ENCODE measurements at places on chromosomes 4 and X.

GRCh38 chrX:73922856-73923455 lies 360.0 kb downstream of the CHIC1 start:
- no peak for DNase-seq

- no peak for DNase-seq
Measured at GRCh38 chrX:2595258-2595657, 94.5 kb upstream of the DHRSX start.

GRCh38 chrX:13863324-13863723 lies 46.4 kb upstream of the GPM6B start:
- no peak for DNase-seq

- no peak for DNase-seq
Measured at GRCh38 chr4:7067126-7067451, 775 bp downstream of the GRPEL1 start.

GRCh38 chr4:187294861-187295260 lies 571.2 kb upstream of the FAT1 start:
- DNase-seq: no peak

DNA sequence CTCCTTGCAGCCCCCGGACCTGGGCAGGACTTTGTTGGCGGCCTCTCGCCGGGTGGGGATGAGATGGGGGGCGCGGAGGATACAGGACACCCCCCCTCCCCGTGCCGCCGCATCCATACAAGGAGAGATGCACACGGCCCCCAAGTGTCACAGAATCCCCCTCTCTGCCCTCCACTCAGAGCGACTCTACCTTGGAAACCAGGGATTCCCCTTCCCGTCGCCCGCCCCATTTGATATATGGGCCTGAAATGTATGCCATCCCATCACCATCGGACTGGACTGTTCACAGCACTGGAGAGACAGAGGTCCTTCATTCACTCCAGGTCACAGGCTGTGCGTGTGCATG lies 426 bp downstream of the PORCN start:
- no peak for DNase-seq

DNA sequence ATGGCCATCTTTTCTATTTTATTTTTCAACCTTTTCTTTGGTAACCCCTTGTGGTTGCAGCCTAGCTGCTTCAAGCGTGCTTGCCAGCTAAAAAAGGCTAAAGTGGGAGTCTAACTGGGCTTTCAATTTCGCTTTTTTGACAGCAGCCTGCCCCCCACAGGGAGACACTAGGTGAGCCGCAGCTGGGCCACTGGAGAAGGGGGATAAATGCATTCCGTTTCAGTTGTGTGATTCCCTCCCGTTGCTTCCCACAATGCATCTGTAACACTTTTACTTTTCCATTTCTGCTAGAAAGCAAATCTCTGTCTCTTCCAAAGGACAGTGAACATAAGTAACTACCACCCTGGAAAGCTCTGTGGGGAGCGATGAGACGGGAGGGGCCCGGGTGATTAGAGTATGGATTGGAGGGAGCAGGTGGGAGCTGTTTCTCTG lies 86.3 kb upstream of the RAPGEF2 start:
- DNase-seq: no peak

DNA sequence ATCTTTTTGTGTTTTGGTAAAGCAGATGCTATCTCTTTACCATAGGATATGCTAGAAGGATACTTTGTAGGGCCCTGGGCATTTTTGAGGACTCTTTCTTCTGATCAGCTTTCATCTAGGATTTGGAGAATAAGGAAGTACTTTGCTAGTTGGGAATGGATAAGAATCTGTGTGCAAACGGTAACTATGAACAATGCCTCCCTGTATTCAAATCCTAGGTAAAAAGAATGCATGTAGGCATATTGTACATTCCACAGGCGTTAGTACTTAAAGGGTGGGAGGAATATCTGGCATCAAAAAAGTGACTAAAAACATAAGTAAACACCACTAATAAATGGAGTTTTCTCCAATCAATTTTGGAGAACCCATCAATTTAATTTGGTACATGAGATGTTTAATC lies 59.7 kb downstream of the SH3BGRL start:
- DNase-seq: no peak

- DNase-seq: no peak
Measured at GRCh38 chr4:64251781-64252180, 157.5 kb downstream of the TECRL start.

- DNase-seq: no peak
Measured at GRCh38 chr4:159669094-159669493, 566.2 kb downstream of the RAPGEF2 start.

GRCh38 chrX:19911784-19912183 lies 24.4 kb upstream of the SH3KBP1 start:
- DNase-seq: no peak

DNA sequence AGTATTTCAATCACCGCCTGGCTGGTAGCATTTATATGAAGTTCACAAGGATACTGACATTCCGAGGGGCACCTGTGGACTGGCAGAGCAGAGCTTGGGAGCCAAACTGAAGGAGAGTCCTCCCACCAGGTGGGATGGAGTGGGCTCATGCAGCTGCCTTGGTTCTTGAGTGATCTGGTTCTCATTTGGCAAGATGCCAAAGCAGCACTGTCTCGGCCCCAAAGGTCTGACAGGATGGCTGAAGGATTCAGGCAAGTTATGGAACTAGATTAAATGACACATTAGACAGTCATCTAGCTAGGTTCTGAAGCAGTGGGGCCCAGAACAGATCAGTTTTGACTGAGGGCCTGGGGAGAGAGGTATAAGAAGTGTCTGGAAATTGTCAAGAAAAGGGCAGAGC lies 3.2 kb downstream of the FGF16 start:
- DNase-seq: no peak

DNA sequence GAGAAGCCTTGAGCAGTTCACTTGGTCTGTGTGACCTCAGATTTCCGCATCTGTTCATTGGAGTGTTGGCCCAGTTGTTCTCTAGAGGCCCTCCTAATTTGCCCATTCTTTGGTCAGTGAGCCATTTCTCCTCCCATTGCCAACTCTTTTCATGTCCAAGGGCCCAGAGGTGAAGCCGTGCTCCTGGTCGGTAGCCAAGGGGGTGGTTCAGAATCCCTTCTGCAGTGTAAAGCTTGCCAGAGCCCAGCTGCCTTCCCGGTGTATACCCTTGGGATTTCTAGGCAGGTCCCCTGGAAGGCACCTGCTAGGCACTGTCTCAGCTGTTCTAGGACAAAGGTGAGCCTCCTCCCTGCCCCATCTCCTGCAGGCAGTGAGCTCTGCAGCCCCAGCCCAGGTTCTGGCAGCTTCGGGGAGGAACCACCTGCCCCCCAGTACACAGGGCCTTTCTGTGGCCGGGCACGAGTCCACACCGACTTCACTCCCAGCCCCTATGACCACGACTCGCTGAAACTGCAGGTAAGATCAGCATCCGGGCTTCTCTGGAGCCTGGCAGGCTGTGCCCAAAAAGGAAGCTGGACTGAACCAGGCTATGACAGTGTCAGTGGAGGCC lies 12.3 kb downstream of the SASH3 start:
- no peak for DNase-seq

DNA sequence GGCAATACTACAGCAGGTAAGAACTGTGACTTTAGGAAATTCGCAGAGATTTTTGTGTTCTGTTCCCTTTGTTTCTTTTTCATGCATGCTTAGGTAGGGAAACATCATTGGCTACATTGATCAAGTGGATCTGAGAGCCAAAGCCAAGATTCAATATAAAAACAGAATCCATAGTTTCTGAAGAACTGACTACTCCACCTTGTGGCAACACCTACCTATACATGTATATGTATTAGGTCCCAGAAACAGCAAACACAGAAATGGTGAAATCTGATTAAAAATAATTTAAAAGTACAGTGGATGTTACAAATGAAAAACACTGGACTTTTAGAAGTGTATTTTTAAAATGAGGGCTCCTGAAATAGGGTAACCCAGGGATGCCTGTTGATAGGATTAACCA lies 322.6 kb upstream of the MAOA start:
- no peak for DNase-seq

DNA sequence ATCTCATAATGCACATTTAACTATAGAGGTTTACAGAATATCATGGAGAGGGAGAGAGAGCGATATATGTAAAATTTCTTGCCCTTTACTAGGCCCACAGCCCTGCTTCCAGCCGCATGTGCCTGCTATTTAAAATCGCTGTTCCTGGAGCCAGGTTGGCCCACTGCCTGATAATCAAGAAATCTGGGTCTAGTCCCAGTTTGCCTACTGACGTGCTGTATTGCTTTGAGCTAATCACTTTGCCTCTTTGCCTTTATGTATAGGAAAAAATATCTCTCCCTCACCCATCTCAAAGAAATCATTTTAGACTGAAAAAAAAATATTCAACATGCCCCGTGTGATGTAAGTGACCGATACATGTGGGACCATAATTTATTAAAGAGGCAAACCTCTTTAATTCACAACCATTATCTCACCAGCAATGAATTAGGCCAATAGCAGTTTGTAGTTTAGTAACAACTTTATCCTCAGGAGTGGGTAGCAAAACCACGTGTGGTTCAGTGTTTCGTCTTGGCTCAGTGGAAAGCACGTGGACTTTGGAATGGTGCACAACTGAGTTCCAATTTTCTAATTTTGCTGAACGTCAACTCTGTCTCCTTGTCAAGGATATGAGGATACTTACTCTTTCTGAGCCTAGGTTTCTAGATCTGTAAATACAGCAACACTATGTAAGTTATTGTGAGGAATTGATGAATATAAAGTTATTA lies 62.6 kb downstream of the GRXCR1 start:
- no peak for DNase-seq

DNA sequence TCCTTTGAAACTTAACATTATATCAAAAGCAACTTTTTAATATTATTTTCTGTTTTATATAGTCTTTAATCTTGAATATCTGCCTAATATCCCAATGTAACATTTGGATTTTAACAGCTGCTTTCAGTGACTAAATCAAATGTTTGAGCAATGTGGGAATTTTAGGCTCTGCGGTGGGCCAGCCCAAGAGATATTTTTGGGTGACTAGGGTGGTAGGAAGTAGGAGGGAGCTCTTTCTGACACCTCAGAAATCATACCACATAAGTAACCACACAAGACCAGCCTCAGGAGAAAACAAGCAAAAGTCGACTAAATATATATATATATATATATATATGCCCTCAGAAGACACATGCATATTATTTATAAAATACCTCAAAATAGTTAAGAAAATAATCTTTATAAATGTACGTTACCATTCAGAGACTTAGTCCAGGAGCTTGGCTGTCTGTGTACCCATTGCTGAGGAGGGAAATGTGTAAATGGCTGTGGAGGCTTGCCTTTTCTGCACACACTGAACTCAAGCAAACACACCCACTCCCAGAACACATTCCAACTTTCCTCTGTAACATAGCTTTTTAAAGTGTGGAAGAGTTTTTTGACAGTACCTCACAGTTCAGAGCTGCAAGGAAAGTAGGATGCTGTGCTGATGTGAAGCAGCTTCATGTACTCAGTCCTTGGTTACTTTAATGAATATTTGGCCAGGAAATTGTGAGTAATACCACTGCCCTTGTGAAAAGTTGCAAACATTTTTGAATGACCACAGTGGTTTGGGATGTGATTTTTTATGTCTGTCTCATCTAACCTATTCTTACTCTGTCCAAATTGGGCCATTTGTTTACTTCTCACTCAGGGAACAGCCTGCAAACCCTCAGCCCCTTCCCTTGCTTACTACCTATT lies at the start of gene RTL3:
RTL3 (minus strand) TSS at position 484 of the 900 bp plus-strand sequence. CDS start 908 bp downstream, outside the sequence.
- no peak for DNase-seq

GRCh38 chr4:16253127-16253960 lies 27.1 kb upstream of the TAPT1 start:
- DNase-seq: no peak

- peak; percentile 29 for DNase-seq
Measured at GRCh38 chr4:16264798-16265197, 38.5 kb upstream of the TAPT1 start.

DNA sequence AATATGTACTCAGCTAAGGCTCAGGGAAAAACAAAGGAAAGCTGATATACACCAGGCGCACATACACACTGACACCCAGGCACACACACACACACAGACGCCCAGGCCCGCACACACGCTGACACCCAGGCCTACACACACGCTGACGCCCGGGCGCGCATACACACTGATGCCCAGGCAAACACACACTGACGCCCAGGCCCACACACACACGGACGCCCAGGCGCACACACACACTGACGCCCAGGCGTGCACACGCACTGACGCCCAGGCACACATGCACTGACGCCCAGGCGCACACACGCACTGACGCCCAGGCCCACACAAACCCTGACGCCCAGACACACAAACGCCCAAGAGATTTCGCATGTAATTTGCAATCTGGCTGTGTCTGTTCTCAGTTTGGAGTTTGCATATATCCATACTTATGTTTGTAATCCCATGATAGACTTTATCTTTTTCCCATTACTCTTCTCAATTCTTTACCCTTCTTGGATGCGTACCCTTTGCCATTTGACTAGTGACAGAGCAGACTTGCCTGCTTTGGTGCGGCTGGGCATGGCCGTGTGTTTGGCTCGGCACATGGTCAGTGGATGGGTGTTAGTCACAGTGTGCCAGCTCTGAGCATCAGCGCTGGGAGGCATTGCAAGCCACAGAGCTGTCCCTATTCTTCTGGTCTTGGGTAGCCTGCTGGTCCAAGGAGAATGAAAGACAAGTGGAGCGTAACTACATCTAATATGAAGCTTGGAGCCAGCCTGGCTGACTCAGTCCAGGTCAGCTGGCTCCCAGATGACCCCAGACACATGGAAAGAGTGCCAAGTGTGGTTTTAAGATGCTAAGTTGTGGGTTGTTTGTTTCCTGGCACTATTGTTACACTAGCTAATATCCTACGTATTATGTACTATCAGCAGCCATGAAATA lies 632.4 kb upstream of the ZFP42 start:
- DNase-seq: no peak

- DNase-seq: no peak
Measured at GRCh38 chr4:184096561-184097240, 121.0 kb downstream of the ENPP6 start.

All from CD14-positive monocyte (primary cell).